Suppressor macrophage treated with lipopolysaccharide for 4 hours (primary cell): ENCODE measurements at places on chromosomes 6 and 20.

GRCh38 chr20:61052776-61053442 lies 199.2 kb upstream of the CDH4 start:
- DNase-seq, result no peak

DNA sequence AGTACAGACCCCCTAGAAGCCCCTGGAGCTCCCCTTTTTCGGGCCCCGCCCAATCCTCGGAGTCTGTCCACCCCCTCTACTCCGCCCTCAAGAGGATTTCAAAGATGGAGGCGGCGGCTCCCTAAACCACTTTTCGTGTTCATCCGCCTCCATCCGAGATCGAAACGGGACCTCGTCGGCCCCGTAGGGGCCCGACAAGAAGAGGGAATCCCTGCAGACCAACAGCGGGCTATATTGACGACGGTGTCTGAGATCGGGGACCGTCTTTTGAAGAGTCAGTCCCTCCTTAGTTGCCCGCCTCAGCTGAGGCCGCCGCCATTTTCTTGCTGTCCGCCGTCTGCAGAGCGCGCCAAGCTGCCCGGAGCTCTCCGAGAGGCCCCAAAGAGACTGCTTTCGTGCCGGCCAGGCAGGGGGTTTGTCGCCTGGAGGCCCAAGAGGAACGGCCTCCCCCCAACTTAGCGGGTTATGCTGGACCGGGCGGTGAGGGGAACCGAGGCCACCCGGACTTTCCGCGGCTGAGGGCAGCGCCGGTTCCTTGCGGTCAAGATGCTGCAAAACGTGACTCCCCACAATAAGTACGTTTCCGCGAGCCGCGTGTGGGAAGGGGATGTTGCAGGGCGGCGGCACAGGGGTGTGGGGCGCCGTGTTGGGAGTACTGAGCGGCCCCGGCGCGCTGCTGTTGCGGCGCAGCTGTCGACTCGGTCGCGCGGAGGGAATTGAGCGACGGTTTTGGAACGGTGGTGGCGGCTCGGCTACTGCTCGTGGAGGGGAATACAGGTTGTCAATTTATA lies 4.2 kb downstream of the BRD2 start:
- peak; percentile 60 for DNase-seq

DNA sequence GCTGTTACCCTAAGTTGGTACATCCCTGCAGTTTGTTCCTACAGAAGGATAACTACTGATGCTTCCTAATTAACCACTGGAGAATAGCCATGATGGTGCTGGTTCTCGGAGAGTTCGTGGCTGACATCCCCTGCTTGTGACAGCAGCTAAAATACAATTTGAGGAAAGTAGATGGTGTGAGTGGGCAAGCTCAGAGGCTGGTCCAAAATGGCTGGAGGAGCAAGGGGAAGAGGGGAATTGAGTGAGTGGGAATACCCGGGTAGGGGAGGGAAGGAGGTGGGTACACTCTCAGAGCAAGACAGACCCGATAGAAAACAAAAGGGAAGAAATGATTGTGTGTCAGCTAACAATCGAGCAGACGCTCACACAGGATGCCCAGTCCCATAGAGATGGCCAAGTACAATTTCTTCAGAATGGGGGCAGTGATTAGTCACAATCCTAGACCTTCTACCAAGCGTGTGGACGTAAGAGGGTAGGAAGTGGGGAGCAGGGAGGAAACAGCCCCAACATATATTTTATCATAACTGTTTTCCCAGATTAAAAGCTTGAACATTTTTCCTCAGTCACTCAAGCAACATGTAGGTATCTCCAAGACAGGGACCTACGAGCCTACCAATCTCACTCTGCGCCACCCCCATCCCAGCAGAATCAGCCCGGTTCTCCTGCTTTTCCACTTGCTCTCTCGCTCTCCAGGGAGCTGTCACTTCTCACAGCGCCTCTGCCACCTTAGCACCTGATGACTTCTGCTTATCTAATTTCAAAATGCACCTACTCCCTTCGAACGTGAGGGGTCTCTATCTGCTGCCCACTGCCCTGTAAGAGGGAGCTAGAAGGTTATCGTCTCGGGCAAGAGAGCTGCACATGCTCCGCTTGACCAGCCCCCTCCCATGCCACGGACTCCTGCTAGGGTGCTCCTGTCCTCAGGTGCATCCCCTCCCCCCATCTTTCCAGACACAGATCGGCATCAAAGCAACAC lies 26.2 kb downstream of the RIPOR2 start:
- no peak for DNase-seq

DNA sequence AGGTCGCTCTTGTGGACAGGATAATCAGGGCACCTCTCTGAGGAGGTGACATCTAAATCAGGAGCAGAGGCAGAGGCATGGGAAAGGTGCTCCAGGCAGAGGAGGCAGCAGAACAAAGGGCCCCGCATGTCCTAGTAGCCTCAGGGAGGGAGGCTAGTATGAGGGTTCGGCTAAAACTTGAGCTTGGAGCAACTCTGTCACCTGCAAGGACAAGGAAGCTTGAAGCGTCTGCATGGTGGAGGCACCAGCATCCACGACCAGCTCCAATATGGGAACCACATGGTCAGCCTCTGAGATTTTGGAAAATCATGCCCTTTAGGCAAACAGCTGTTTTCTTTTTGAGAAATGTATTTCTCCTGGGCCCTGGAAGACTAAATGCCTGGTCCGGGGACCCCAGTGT lies 13.0 kb upstream of the MPC1 start:
- DNase-seq, result no peak

- DNase-seq, result peak; percentile 22
These were observed 643 bp upstream of the SLC35D3 start for GRCh38 chr6:136921381-136921935.

DNA sequence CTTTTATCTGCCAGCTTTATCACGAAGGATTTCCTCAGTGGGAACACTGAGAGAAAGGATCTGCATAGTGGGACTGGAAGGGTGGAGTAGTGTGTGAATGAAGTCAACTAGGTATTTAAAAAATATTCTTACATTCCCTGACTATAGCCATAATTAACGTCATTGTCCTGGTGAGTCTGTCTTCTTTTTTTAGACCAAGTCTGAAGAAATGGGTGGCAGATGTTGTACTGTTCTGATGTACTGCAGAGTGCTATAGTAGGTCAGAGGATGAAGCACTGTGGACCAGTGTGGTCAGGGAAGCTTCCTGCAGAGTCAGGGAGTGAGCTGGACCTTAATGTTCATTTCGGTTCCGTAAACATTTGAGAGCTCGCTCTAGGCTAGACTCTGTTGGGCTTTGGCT lies 11.9 kb downstream of the TULP4 start:
- DNase-seq, result no peak

- peak; percentile 94 for DNase-seq
These were observed at the start of gene ENTPD6 for GRCh38 chr20:25195014-25195961. Gene ENTPD6, plus strand, starts transcription at chr20:25195712. Its CDS starts 10,825 bp downstream, at chr20:25206537.

DNA sequence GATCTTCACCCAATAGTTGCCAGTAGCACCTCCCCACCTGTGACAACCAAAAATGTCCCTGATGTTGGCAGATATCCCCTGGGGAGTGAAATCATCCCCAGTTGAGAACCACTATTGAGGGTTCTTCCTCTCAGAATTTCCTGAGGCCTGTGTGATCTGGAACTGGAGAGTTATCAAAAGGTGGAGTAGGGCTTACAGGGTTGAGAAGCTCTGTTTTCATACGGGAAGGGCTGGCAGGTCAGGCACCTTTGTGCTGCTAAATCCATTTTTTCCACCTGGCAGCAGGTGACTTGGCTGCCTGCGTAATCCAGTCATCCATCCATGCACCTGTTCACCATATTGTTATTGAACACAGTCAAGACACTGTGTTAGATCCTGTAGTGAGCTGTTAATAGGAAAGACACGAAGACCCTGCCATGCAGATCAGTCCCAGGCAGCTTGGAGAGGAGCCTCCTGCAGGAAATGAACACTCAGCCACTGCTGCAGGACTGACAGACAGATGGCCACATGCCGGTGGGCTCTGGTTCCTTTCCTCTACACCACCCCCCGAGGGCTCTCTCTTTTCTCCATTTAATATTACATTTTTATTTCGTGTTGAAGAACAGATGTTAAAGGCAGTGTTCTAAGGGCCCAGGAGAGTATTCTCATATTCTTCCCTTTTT lies 5.4 kb downstream of the DUSP22 start:
- DNase-seq, result no peak

GRCh38 chr20:25508083-25508770 lies 77.1 kb downstream of the NINL start:
- DNase-seq, result no peak

GRCh38 chr6:7367408-7367807 lies 22.1 kb downstream of the CAGE1 start:
- no peak for DNase-seq

GRCh38 chr20:34473262-34473883 lies 42.8 kb upstream of the DYNLRB1 start:
- DNase-seq, result peak; percentile 37

- DNase-seq, result no peak
These were observed 32.2 kb downstream of the SMOC2 start for GRCh38 chr6:168473197-168473596.

GRCh38 chr6:34144581-34145160 lies 1.2 kb downstream of the GRM4 start:
- DNase-seq, result no peak

GRCh38 chr6:152218887-152219286 lies 411.4 kb downstream of the ESR1 start:
- no peak for DNase-seq

- DNase-seq, result no peak
These were observed 45.4 kb downstream of the L3MBTL3 start for GRCh38 chr6:130063806-130064205.

GRCh38 chr6:163764565-163764964 lies 350.0 kb downstream of the QKI start:
- DNase-seq, result no peak

DNA sequence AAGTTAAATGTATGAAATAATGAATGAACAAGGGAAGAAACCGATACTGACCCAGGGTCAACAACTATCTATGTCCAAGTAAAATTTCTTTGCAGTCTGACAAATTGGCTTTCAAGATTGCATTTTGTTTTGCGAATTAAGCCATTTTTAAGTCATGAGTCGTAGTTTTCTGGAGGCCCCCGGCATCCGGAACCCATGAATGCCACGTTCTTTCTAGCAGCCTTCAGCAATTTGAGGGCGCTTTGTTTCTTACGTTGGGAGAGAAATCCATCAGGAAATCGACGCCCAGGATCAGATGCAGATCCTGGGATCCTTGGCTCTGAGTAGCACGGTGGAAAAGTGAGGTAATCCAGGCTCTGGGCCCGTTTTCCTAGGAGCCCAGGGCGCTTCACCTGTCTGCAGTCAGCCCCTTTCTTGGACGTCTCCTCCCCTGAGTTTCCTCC lies 309 bp upstream of the ABRACL start:
- peak; percentile 41 for DNase-seq
